Fibroblast of pulmonary artery (primary cell): ENCODE measurements at places on chromosomes 7 and 10.

GRCh38 chr10:118944959-118945633, 84.4 kb upstream of the NANOS1 start:
- no peak for DNase-seq

DNA sequence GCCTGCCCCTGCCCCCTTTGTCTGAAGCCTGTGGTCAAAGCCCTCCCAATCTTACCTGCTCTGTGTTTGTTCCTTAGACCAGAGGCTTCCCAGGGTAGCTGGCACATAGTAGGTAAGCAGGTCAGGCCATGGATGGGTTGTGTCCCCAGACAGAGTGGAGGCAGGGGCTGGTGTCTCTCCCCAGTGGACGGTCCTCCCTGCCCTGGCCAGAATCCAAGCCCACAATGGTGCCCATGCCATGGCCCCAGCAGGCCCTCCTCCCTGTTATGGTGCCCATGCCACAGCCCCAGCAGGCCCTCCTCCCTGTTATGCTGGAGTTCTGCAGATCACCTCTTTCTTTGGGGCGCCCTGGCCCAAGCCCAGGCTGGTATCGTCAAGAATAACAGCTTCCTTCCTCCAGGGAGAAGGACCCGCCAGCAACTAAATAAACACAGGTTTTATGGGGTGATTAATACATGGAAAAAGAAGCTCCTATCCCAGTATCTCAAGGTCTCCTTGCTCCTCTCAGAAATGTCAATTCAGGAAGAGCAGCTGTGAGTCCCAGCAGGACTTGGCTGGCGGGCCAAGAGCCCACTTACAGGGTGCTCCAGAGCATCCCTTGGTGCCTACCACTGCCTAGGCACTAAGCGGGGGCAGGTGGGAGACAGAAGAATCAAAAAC, 82.0 kb downstream of the NEURL1 start:
- DNase-seq, result no peak

DNA sequence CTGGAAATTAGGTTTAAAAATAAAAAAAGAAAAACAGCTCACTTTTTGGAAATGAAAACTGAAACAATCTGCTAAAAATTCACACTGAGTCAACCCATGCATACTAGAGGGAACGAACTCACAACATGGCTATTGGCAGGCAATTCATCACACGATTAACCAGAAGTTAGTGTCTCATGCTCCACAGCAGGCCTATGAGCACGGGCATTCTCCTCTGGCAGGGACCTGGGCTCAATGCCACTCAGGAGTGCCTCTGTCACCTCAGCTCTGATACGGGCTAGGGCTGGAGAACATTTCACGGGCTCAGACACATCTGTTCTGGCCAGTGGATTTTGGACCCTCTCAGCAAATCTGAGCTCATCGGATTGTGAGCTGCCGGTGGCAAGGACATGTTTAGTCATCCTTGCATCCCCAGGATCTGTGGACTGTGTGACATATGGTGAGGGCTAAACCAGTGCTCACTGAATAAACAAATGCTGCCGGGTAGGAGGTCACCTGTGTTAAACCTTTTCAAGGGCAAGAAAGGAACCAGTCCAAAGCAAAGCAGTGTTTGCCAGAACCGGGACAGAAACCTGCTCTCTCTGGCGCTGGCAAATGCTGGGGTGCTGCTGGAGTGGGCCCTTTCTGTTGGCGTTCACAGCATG, 40.1 kb downstream of the POLR3A start:
- DNase-seq, result no peak

GRCh38 chr10:26790221-26790995, 70.3 kb downstream of the ABI1 start:
- DNase-seq, result no peak

DNA sequence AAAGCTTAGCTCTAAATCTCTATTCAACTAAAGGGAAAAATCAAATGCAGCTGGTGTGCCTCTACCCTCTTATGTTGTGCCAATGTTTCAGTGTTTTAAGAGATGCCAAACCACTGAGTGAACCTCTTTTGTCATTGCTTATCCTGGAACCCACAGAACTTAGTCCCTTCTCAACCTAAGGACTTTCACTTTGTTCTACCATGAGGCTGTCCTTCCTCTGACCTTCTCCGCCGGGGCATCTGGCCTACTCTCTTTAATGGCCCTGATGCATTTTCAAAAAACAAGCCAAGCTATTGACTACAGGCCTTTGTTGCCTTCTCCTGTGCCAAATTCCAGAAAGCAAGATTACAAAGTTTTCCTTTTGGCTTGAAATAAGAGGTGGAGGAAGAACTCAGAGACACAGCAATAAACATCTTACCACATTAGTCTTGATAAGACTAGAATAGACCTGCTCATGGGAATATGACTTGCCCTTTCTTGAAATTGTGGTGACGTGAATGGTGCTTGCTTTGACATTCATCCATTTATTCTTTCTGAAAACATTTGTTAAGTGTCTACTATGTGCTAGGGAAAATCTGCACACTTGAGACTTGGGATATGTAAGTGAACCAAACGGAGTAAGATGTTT, 253.2 kb upstream of the SMIM30 start:
- DNase-seq, result no peak

DNA sequence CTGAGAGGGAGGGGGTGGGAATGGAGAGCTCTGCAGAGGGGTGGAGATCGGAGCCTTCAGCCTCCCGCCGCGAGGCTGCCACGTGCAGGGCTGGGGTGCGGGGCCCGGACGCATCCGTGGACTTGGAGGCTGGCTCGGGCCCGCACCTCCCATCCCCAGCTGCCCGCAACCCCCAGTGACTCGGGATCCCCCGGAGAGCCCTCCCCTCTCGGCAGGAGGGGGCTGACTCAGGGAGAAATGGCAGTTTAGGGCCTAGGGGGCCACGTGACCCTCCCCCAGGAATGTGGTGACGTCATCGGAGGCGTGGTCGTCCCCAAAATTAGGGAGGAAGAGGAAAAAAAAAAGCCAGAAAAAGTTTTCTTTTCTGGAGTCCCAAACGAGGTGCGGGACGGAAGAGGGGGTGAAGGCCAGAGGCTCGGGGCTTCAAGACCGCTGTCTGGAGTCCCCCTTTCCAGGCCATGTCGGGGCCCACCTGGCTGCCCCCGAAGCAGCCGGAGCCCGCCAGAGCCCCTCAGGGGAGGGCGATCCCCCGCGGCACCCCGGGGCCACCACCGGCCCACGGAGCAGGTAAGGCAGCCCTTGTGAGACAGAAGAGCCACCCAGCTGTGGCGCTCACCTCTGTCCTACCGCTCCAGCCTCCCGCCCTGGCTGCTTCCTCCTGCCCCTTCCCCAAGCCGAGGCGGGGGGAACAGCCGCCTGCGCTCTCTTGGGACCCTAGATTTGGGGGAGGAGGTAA, at the start of gene TRIP6:
Gene TRIP6 (plus strand): TSS at position 348 of the 736 bp plus-strand sequence. CDS start 111 bp downstream, at position 459.
- peak; percentile 90 for DNase-seq

GRCh38 chr10:103781329-103782061, 73.9 kb downstream of the SH3PXD2A start:
- peak; percentile 68 for DNase-seq

- no peak for DNase-seq
Observed at GRCh38 chr10:73967022-73967429, 30.9 kb upstream of the VCL start.

DNA sequence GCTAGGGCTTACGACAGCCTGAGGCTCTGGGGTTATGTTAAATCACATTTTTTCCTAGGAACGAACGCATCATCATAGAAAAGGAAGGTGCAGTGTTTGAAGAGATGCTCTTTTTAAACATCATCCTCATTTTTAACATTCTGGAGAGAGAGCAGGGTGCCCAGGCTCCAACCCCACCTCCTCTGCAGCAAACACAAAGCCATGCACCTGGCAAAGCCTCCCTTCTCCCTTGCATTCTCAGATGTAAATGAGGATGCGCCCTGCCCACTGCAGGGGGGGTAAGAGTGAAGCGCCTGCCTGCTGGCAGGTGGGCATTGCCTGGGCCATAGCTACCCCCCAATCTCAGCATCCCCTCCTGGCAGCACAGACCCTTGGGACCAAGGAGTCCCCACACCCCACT, 92.4 kb downstream of the PTPRN2 start:
- no peak for DNase-seq

GRCh38 chr10:84158061-84158460, 15.5 kb upstream of the GPR15LG start:
- no peak for DNase-seq

- no peak for DNase-seq
Observed at GRCh38 chr7:26076691-26077090, 75.3 kb upstream of the NFE2L3 start.

GRCh38 chr7:12731214-12731656, 43.8 kb downstream of the ARL4A start:
- DNase-seq, result peak; percentile 70

DNA sequence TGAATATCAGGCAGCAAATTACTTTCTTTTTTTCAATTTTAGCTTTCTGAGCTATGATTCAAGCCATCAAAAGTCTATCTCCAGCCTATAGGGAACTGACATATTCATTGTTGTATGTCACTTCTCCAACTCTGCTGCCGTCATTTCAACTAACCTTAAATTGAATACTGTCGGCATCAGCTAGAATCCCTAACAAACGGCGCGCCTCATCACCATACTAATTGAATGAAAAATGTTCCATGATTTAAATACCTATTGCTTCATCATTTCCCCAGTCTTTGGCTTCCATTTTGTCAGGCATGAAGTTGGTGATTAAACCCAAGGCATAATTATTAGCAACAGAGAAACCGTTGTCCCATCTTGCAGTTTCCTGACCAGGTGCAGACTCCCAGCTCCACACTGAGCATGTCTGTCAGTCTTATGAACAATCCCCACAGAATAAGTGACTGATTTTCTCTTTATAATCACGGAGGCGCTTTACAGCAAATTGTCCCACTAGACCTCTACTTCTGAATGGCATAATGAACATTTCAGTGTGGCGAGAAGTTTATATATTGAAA, 83.5 kb upstream of the NPY start:
- no peak for DNase-seq
